ENCODE measurements at places on chromosomes 5 and 9.

DNA sequence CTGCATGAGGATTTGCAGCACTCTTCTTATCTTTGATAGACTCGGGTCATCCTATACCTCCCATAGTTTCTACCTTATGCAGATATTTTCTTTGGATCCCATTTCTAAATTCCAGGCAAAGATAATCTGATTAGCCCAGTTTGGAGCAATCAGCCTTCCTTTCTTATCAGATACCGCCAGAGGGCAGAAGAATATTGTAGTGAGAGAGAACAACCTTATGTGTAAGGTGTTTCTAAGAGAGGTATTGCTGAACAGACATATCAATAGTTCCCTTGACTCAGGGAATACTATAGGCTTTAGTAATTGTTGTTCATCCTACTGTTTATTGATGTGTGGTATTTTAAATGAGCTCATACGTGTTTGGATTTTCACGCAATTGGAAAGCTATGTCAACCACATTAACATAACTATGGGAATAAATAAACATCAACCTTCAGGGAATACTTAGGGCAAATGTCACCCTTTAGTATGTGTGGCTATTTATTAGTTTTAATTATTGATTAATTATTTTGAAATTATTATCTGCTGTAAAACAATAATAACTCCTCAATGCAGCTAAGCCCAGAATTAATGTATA lies 1435.2 kb upstream of the CDH9 start:
- no peak for DNase-seq

- DNase-seq = no peak
Observed at GRCh38 chr5:151162776-151163175, 5.2 kb upstream of the ANXA6 start.

DNA sequence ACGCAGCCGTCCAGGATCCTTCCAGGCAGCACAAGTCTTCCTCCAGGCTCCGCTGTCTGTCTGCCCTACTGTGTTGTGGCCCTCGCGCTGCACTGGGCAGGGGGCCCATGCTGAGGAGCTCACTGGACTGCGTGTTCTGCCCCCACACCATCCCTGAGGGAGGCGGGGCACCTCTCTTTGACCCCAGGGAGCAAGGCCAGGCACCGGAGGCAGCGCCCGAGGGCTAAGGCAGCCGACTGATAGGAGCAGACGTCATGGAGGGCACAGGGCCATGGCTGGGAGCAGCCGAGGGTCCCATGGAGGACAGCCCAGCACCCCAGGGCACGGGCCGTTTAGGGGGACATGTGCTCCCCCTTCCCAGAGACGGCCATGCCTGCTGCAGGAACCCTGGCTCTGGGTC lies 46.7 kb downstream of the KCNT1 start:
- DNase-seq = no peak

DNA sequence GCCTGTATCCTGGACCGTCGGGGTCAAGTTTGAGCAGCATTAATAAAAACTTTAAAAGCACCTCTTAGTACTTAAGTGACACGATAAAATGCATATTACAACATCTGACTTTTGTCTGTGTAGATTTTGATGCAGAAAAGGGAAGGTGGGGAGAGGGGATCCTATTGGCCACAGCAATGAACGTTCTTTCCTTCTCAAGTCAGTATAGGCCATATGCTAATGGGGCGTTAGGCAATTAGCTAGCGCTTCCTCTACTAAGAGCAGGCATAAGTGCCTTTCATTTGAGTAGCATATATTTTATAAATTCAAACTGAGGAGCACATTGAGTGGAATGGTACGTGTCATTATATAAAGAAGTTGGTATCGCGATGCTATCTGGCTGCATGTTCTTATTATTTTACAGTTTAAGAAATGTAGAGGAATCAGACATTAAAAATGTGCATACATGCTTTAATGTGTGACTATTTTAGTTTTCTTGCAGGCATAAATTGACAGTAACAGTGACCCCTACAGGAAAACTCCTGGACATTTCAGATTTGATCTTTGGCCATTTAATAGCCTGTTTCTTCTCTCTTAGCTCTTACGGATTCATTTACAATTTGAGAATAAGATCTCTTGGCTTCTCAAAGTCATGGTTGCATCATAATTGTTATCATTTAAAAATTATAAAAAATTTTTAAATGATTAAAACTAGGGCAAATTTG lies 1.1 kb upstream of the GNA14 start:
- DNase-seq = no peak

DNA sequence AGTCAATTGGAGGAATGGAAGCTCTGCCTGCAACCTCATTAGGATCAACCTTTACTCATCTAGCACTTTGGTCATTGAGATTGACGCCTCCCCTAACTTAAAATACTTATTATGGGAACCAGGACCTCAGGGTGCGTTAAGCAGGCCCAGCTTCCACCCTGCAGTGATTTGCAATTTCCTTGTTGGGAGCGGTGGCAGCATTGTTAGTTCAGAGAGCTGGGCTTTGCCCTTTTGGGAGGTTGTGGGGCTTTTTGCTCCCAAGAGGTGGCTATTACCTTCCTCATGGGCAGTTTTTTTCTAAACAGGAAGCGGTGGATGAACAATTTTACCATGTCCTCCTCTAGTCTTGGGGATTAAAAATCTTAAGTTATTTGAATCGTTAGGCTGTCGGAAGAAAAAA lies 60.9 kb downstream of the TMEM215 start:
- DNase-seq = no peak

- DNase-seq = no peak
Observed at GRCh38 chr5:41447650-41448510, 62.5 kb downstream of the PLCXD3 start.

GRCh38 chr9:133334161-133334560 lies 1.8 kb downstream of the SURF6 start:
- DNase-seq = no peak

DNA sequence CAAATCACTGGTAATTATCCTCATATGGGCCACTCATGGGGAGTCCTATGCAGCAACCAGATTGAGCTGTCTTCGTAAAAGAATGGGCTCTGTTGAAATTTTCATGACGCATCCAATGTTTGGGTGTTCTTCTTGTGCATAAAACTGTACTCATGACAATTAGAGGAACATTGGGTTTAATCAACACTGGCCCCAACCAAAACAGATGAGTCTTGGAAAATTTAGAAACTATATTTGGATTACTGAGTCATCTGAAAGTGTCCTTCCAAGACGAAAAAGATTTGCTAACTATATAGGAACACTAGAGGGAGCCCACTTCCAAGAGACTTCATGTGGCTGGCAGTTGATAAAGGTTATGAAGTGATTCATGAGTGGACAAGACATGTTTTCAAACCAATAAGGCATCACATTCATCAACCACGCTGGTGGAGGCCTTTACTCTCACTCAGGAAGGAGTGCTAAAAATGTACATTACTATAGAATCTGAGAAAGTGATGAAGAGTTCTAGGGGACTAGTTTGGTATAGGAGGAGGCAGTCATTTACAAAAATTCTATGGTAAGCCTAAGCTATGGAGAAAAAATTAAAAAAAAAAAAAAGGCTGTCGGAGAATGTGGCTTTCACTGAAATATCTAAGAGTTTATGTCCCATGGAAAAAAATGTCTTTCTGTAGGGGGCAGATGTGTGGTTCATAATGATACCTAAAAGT lies 313.5 kb downstream of the PRDM9 start:
- DNase-seq = no peak

DNA sequence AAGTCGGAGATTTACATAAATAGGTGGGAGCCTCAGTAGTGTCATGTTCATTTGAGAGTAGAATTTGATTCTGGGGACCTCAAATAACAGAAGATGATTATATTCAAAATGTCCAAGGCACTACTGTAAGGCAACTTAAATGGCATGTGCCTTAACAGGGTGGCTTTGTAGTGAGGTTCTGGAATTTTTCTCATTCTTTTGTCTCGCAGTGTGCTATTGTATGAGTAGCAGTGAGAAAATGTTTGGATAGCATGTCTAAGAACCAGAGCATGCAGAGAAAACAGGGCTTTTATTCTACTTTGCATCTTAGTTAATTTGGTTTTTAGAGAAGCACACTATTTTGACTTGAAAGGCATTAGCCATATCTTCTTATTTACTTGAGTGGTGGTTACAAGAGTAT lies 25.0 kb downstream of the MAST4 start:
- no peak for DNase-seq

- DNase-seq = no peak
Observed at GRCh38 chr9:13513716-13514444, 234.4 kb upstream of the MPDZ start.

DNA sequence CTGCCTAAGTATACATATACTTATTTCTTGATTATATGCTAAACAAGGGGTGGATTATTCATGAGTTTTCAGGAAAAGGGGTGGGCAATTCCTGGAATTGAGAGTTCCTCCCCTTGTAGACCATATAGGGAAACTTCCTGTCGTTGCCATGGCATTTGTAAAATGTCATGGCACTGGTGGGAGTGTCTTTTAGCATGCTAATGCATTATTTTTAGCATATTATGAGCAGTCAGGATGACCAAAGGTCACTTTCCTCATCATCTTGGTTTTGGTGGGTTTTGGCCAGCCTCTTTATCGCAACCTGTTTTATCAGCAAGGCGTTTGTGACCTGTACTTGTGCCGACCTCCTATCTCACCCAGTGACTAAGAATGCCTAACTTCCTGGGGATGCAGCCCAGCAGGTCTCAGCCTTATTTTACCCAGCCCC lies 80.9 kb downstream of the ALDH7A1 start:
- DNase-seq = no peak

GRCh38 chr5:35736280-35736679 lies 118.6 kb downstream of the SPEF2 start:
- DNase-seq = no peak

DNA sequence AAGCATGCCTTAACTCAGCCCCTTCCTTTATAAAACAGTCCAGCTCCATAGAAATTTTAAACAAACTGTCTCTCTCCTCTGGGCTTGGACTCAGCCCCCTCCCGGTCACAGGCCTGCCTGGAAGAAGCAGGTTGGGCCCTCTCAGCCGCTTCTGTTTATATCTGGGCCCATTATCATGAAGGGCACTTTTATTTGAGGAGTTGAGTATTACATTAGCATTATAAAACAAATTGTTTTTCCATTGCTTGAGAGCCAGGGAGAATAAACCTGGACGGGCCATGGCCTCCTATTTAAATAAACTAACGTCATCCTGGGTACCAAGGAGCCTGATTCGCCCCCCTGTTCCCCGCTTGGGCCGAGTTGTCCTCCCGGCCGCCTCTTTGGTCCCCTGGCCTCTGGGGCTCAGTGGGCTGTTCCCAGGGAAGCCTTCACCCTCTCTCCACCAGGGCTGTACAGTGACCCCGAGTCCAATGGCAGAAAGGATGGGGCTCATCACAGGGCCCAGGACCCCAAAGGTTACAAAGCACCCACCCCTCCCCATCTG lies 13.2 kb downstream of the IRX2 start:
- no peak for DNase-seq

DNA sequence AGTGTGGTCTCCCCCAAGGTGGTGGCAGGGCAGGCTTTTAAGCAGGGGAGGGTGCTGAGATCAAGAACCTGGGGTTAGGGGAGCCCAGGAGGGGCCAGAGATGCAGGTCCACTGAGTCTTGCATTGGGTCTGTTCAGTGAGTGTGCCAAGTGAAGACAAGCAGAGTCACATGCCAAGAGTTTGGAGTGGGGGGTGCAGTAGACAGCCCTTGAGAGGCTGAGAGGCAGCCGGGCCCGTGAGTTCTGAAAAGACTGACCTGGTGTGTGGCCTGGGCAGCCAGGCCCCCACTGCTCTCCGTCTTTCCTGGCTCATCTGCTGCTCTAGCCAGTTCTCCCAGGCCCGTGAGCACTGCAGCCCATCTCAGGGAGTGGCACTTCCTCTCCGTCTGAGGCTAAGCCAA lies 120.0 kb downstream of the DAB2IP start:
- DNase-seq = no peak

- DNase-seq = no peak
Observed at GRCh38 chr5:27682600-27682999, 644.2 kb upstream of the CDH9 start.

DNA sequence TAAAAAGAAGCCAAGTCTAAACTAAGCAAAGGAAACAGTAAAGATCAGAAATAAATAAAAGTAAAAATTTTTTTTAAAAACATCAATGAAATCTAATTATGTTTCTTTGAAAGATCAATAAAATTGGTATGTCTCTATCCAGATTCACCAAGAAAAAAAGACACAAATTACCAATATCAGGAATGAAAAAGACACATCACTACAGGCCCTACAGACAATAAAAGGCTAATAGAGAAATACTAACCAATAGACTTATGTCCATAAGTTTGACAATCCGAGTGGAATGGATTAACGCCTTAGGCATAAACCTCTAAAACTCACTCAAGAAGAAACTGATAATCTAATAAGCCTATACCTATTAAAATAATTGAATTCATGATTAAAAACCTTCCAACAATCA lies 12.4 kb downstream of the BRD3OS start:
- no peak for DNase-seq

- no peak for DNase-seq
Observed at GRCh38 chr9:426976-427375, 212.3 kb downstream of the DOCK8 start.

GRCh38 chr9:99491408-99492158 lies 269.5 kb downstream of the SEC61B start:
- no peak for DNase-seq

GRCh38 chr5:155066886-155067595 lies 53.5 kb downstream of the KIF4B start:
- DNase-seq = no peak

DNA sequence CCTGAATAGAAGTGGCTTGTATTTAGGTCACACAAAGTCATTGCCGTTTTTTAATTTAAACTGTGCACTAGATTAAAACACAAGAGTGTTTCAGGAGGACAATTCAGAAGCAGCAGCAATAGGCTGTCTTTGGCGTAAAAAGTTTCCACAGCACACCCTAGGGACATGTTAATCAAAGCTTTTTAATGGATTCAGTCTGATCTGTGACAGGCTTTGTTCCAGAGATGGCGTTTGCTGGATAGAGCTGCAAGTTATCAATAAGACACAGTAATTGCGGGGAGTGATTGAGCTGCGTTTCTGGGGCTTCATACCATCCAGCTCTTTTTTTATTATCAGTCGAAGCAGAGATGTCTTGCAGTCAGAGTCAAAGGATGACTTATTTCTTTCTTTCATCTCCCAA lies 300.3 kb downstream of the ZNF608 start:
- DNase-seq = no peak

- no peak for DNase-seq
Observed at GRCh38 chr9:86413971-86414880, 60.0 kb upstream of the TUT7 start.

DNA sequence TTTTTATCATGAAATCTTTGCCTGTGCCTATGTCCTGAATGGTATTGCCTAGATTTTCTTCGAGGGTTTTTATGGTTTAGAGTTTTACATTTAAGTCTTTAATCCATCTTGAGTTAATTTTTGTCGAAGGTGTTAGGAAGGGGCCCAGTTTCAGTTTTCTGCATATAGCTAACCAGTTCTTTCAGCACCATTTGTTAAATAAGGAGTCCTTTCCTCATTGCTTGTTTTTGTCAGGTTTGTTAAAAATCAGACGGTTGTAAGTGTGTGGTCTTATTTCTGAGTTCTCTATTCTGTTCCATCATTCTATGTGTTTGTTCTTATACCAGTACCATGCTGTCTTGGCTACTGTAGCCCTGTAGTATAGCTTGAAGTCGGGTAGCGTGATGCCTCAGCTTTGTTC lies 55.9 kb downstream of the YTHDC2 start:
- no peak for DNase-seq

GRCh38 chr9:3879315-3879714 lies 353.5 kb upstream of the RFX3 start:
- DNase-seq = no peak
